NCI-H774 (cell line): ENCODE measurements at places on chromosomes 16 and 17.

DNA sequence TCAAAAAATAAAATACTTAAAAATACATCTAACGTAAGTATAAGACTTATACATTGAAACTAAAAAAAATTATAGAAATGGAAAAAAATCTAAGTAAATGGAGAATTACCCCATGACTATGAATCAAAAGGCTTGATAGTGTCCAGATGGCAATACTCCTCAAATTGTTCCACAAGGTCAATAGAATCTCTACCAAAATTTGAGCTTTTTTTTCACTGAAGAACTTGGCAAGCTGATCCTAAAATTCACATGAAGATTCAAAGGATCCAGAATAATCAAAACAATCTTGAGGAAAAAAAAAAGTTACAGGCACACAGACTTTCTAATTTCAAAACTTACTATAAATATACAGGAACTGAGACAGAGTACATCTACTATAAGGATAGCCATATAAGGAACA lies 448.4 kb upstream of the CDH11 start:
- no peak for DNase-seq

DNA sequence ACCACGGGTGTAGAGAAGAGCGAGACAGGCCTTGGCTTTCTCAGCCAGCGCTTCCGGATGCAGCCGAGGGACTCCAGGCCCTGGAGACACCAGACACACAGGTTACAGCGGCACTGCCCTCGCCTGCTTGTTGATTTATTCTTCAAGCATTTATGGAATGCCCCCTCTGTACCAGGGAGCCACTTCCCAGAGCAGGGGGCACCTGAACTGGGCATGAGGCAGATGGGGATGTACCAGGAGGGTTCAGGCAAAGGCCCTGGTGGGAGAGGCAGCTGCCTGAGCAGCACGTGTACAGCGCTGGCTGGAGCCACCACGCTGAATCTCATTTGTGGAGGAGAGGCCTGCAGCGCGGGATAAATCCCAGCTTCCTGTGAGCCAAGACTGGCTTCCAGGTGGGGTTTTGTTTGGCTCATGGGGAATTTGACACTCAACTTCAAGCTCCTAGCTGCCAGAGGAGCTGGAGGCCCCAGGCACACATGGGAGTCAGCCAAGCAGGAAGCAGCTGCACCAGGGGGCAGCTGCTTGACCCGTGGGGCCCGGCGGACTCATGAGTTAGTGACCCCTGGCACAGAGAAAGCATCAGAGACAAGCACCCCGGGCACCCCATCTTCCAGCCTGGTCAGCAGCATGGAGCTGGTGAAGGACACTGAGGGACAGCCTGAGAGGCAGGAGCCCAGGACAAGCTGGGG lies 59.7 kb downstream of the IL21R start:
- DNase-seq, result no peak

GRCh38 chr17:46026166-46027047 lies 27.4 kb downstream of the STH start:
- no peak for DNase-seq

- DNase-seq, result no peak
Measured at GRCh38 chr17:41464682-41465081, 2.5 kb downstream of the KRT32 start.

DNA sequence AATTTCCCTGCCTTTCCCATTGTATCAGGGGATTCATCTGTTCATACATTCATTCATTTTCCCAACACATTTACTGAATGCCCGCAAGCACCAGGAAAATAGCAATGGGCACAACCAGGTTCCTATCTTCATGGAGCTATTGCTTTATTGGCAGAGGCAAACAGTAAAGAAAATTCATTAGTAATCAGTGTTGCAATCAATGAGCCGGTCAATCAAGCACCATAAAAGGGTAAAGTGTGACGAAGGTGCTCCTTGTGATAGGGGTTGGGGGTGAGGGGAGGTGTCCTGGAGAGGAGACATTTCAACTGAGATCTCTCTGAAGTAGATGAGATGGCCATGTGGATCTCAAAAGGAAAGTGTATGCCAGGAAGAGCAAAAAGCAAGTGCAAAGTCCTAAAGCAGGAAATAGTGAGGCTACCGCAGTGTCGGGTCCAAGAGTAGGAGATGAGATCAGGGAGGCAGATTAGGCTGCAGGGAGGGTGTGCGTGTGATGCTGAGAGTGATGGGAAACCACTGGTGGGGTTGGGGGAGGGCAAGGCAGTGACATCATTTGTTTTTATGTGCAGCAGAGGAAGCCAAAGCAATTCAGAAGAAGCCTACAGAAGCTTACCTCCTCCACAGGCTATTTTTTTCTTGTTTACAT lies 28.4 kb downstream of the CDH13 start:
- no peak for DNase-seq

DNA sequence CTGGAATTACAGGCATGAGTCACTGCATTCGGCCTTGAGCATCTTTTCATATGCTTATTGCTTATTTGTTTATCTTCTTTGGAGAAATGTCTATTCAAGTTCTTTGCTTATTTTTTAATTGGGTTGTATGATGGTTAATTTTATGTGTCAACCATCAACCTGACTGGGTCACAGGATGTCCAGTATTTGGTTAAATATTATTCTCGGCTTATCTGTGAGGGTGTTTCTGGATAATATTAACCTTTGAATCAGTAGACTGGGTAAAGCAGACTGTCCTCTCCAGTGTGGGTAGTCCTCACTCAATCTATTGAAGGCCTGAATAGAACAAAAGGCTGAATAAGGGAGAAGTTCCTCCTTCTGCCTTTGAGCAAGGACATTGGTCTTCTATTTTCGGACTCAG lies 142.0 kb downstream of the SSH2 start:
- DNase-seq, result no peak

DNA sequence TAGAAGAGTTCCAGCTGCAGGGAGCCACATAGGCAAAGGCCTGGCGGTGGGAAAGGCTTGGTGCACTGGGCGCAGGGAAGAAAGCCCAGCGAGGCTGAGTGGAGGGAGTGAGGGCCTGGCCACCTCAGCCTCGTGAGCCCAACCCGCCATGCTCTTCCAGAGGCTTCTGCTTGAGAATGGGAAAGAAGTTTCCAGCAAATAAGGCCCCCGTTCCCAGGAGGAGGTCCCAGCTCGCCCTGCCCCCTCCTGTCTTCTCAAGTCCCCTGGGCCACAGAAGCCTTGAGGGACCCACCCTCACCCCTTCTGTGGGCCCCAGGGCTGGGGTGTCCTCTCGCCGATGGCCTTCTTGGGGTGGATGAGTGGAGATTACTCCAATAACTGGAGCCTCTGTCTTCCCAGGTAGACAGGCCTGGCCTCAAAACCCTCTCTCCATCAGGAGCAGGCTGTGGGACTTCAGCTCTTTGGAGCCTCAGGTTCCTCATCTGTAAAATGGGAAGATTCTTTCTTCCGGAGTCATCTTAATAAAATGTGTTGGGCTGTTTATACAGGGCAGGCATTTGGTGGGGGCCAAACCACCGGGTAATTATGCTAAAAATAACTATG lies 933 bp upstream of the SNN start:
- DNase-seq, result no peak

- DNase-seq, result no peak
Measured at GRCh38 chr16:23931199-23931598, 95.4 kb downstream of the PRKCB start.
